CD4-positive, alpha-beta T cell treated with Interleukin-1 beta for 1 hour (primary cell): ENCODE measurements at places on chromosomes 1 and 21.
A peak's percentile ranks its signal among the peaks of the same experiment; 100 is the strongest.

DNA sequence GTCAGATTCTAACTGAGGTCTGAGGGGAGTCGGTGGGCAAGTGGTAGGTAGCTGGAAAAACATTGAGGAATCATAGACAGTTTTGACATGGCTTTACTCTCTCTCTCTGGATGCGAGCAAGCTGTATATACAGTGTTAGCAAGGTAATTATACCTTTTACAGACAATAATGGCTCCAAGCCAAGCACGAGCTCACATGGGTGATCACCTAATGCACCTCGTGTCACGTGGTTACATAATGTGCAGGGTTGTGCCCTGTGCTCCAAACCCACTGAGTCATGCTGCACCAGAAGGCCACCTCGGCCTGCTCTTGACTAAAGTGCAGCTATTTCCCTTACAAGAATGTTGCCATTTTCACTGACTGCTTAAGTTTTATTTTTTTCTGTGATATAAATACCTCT is 7.6 kb upstream of the CLCA2 start:
- no peak for DNase-seq

- DNase-seq, result no peak
Measured at GRCh38 chr1:84889437-84889836, 3.6 kb downstream of the LPAR3 start.

GRCh38 chr21:15875286-15875685 is 145.5 kb downstream of the USP25 start:
- DNase-seq, result no peak

GRCh38 chr1:52601991-52602855 is at the start of gene GPX7:
GPX7 (plus strand) TSS chr1:52602371; CDS start chr1:52602410, 39 bp downstream.
- peak; percentile 65 for DNase-seq

DNA sequence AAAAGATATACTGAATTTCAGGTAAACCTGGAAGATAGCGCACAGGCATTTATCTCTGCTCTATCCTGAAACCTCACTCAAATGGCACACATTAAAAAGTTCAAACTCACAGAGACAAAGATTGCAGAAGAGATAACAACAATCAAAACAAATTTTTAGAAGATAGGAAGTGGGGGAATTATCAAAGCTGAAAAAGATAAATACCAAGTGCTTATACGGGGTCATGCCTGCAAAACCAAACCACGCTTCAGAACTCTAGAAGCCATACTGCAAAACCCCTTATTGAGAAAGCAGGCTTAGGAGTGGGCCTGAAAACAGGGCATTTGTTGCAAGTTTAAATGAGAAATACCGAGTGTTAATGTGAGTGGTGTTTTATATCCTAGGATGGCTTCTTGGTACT is 76.8 kb downstream of the BARHL2 start:
- no peak for DNase-seq

- DNase-seq, result no peak
Measured at GRCh38 chr1:46400421-46400820, 6.3 kb downstream of the FAAH start.

GRCh38 chr1:200128081-200128480 is 100.6 kb downstream of the NR5A2 start:
- no peak for DNase-seq

DNA sequence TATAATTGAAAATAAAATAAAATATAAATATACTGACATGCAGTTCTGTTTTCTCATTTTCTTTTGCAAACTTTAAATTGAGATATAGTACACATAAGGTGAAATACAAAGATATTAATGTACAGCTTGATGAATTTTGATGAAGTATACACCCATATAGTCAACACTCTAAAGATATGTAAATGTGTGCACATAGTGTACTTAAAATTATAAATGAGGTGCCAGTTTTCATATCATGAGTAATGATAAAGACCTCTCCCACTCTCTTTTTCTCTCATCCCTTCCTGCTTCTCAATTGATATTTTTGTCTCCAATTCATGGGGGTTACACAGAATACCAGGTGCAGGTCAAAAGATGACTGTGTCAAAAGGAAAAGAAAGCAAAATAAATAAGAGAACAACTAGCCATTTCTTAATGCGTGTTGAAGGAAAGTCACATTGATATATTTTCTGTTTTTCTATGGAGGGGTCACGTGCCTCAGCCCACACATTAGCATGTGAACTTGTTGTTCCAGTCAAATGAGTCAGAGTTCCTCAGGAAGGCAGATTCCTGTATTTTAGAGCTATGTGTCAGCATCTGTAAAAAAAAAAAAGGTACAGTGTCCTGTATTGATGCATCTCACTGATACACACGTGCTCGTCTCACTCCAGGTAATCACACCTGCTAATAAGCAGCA is 64.3 kb upstream of the HOOK1 start:
- no peak for DNase-seq

GRCh38 chr1:157472056-157472701 is 80.1 kb downstream of the FCRL5 start:
- no peak for DNase-seq

DNA sequence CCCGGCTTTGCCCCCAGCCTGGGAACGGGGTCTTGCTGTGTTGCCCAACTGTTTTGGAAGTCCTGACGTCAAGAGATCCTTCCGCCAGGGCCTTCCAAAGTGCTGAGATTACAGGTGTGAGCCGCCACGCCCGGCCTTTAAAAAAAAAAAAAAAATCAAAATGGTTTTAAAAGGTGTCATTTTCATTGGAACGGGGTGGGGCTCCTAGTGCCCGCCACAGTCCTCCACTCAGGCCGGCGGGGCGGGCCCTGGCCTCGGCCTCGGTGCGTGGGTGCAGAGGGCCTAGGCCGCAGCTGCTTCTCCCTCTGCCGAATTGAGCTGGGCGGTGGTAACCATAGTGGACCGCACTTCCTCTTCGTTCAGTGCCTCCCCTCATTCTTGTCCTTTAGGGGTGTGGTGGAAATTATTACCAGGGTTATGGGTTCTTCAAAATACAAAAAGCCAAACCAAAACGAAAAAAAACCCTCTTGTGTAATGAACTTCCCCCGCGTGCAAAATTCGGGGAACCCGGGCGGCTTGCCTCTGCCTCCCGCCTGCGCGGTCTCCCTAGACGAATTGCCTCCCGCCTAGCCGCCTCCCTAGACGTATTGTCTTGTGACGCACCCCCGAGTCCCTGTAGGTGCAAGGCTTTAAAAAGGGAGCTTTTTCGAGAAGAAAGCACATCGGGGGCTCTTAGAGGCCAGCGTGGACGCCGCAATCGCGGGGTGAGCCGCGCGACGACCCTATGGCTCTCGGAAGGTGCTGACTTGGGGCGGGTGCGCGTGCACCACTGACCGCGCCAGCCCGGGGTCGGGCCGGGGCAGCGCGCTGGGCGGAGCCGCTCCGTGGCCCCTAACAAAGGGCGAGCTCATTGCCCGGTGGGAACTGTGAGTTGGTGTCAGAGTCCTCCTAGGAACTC is 10.5 kb upstream of the SPEN start:
- peak; percentile 84 for DNase-seq

DNA sequence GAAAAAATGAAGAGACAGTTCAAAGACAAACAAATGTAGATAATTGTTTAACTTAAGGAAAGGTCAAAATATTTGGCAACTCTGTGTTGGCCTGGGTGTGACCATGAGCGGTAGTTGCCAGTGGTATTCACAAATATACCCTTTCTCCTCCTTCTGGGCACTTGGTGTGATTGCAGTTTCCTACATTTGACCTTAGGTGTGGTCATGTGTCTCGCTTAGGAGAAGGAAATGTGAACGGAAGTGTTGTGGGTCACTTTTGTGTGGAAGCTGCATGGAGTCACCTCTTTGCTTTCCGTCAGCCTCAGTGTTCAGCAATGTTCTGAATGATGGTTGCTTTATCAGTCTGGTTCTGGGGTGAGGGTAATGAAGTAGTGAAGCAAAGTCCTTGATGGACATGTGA is 3.4 kb upstream of the PCSK9 start:
- no peak for DNase-seq
